ENCODE measurements at places on chromosomes 4 and X.

- H3K36me3 ChIP-seq = no peaks in the 10 kb centered on the region
- DNase-seq = no peak
- no peak overlapping the region for H3K27ac ChIP-seq
- H3K4me3 ChIP-seq = no peak overlapping the region
Measured at GRCh38 chr4:109554971-109555370, 5.1 kb upstream of the MCUB start.

GRCh38 chrX:69158166-69158980 lies 6.9 kb downstream of the PJA1 start:
- no peak overlapping the region for H3K27ac ChIP-seq
- peak; percentile 50 for DNase-seq
- peaks cover under 1% of the 10 kb centered on the region for H3K4me1 ChIP-seq
- no peaks in the 10 kb centered on the region for H3K27me3 ChIP-seq

DNA sequence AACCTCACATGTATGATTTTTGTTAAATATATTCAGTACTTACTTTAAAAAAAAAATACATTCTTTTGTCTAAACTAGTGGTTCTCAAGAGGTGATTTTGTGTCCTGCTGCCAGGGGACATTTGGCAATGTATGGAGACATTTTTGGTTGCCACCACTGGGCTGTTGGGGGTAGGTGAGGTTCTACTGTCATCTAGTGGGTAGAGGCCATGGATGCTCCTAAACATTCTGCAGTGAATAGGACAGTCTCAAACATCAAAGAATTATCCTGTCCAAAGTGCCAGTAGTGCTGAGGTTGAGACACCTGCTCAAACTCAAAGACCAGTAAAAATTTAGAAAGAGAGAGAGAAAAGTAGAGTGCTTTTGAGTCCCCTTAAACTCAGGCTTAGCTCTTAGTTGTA lies 32.9 kb upstream of the PGM2 start:
- no peak overlapping the region for H3K4me3 ChIP-seq
- H3K27ac ChIP-seq = no peak overlapping the region
- peaks cover 11% of the 10 kb centered on the region for H3K27me3 ChIP-seq
- no peaks in the 10 kb centered on the region for H3K4me1 ChIP-seq

- no peak for DNase-seq
- H3K27me3 ChIP-seq = no peaks in the 10 kb centered on the region
- no peaks in the 10 kb centered on the region for H3K36me3 ChIP-seq
- H3K4me3 ChIP-seq = no peak overlapping the region
- no peaks in the 10 kb centered on the region for H3K4me1 ChIP-seq
Measured at GRCh38 chrX:22193851-22194659, 78.7 kb upstream of the CBLL2 start.

DNA sequence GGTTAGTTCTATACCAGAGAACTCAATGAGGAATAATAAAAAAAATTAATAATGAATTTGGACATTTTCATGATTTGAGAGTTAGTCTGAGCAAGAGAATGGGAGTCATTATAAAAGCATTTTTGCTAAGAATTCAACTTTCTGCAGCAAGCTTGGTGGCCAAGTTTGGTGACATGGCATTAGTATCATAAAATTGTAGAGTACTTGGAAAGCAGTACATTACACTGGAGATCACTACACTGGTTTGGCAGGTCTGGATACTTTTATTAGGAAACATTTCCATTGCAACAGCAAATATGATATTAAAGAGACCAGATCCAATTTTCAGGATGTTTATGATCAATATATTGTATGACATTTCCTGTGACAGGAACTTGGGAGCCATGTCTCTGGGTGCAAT lies 249.1 kb upstream of the INTU start:
- H3K4me3 ChIP-seq = no peak overlapping the region
- no peaks in the 10 kb centered on the region for H3K36me3 ChIP-seq
- H3K4me1 ChIP-seq = no peaks in the 10 kb centered on the region

DNA sequence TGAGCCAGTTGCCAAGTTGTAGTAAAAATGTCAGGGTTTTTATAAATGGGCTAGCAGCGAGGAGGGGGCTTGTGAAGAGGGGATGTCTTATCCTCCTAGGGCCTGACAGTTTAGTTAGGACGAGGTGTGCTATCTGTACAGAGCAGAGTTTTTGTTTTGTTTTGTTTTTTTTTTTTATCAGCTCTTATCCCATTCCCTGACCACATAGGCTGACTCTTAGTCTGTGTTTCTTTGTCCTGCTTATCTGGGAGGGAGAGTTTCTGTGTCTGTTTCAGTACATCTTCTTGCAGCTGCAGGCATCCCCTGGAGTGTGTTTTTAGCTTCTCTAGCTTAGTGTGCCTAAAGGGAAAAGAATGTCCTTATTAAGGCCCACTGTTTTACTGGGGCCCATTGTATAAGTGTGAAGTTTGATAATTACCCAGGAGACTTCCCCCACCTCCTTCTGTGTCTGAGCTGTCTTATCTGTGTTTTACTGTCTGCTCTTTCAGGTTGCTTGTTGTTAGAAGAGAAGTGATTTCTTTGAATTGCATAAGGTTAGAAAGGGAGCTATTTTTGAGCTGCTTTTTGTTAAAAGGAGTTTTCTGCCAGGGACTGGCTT lies 32.0 kb downstream of the PAGE2 start:
- peaks cover 14% of the 10 kb centered on the region for H3K4me1 ChIP-seq
- no peak overlapping the region for H3K4me3 ChIP-seq
- DNase-seq = no peak
- no peaks in the 10 kb centered on the region for H3K36me3 ChIP-seq
- H3K27ac ChIP-seq = no peak overlapping the region

DNA sequence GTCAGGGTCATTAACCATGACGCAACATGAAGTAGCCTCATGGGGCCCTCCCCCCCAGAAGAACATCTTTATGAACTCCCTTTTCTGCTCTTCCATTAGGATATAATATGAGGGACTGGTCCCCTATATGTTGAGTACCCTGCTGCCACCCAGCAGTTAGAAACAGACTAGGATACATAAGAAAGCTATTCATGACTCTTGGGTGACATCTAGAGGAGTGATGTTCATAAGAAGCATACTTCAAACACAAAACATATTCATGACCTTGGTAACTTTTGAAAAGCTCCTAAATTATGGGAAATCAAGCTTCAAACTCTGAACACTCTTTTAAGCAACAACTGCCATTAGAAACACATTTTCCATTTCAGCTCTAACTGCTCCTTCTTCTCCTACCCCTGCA lies 155.2 kb upstream of the SPIN4 start:
- H3K4me1 ChIP-seq = no peaks in the 10 kb centered on the region
- DNase-seq = no peak
- H3K4me3 ChIP-seq = no peak overlapping the region
- H3K27ac ChIP-seq = no peak overlapping the region
- H3K27me3 ChIP-seq = no peaks in the 10 kb centered on the region
- H3K36me3 ChIP-seq = no peaks in the 10 kb centered on the region

DNA sequence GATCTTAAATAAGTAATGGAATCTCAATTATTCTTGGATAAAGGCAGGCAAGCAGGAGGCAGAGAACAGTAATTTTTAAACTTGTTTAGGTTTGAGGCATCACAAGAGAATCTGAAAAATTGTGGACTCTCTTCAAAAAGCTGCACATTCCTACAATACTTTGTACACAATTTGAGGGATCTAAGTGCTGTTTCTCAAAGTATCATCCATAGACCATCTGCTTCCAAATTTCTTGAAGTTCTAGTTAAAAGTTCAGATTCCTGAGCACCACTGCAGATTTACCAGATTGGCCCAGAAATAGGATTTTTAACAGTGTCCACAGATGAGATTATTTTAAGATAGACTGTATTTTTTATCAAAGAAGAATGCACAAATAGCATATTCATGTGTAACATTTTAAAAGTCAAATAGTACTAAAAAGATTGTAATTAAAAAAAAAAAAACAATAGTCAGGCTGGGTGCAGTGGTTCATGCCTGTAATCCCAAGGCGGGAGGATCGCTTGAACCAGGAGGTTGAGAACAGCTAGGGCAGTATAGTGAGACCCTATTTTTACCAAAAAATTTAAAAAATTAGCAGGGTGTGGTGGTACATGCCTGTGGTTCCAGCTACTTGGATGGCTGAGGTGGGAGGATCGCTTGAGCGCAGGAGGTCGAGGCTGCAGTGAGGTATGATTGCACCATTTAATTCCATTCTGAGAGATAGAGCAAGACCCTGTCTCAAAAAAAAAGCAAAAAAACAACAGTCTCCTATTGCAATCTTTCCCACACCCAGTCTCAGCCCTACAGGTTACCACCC lies 14.2 kb upstream of the FNIP2 start:
- H3K27me3 ChIP-seq = peaks cover 3% of the 10 kb centered on the region
- no peak overlapping the region for H3K27ac ChIP-seq
- DNase-seq = no peak
- H3K36me3 ChIP-seq = no peaks in the 10 kb centered on the region
- no peak overlapping the region for H3K4me3 ChIP-seq
- no peaks in the 10 kb centered on the region for H3K4me1 ChIP-seq

DNA sequence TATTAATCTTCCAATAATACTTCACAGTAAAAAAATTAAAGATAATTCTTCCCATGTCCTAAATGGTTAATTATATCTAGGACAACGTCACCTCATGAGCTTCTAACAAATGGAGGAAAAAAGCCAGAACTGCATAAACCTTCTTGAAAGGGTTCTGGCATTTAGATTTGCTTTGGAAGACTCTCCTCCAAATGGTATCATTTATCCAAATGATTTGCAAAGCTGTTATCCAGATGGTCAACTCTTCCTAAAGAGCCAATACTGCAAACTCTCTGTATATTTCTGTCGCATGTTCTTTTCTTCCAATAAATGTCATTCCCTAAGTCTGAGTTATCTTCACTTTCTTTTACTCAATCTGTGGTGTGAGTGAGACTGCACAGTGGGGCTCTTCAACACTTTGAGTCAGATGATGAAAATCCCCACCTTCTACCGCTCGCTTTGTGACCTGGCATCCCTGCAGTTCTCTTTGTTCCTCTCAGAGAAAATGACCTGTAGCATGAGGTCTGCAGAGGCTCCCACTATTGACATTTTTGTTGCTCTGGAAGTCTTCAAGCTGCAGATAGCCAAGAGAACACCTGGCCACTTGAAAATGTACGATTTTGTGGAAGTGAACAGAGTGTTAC lies 52.9 kb downstream of the TMEM150C start:
- H3K4me3 ChIP-seq = no peak overlapping the region
- no peaks in the 10 kb centered on the region for H3K4me1 ChIP-seq
- no peak overlapping the region for H3K27ac ChIP-seq
- no peaks in the 10 kb centered on the region for H3K36me3 ChIP-seq
- no peak for DNase-seq

- no peaks in the 10 kb centered on the region for H3K36me3 ChIP-seq
- H3K4me3 ChIP-seq = no peak overlapping the region
- no peaks in the 10 kb centered on the region for H3K27me3 ChIP-seq
- no peak overlapping the region for H3K27ac ChIP-seq
Measured at GRCh38 chr4:185716141-185716551, 95.8 kb downstream of the SORBS2 start.

- H3K27me3 ChIP-seq = no peaks in the 10 kb centered on the region
- H3K4me3 ChIP-seq = no peak overlapping the region
- no peak for DNase-seq
- H3K4me1 ChIP-seq = no peaks in the 10 kb centered on the region
Measured at GRCh38 chrX:18173494-18174180, 47.0 kb downstream of the BEND2 start.

- no peak overlapping the region for H3K4me3 ChIP-seq
- H3K27me3 ChIP-seq = no peaks in the 10 kb centered on the region
- no peak for DNase-seq
- H3K36me3 ChIP-seq = peaks cover 7% of the 10 kb centered on the region
- H3K27ac ChIP-seq = no peak overlapping the region
- peaks cover 47% of the 10 kb centered on the region for H3K4me1 ChIP-seq
Measured at GRCh38 chr4:184457535-184458249, 16.7 kb downstream of the IRF2 start.
